ENCODE measurements at places on chromosomes 12 and 14. TPM values are rescaled to one million over a fixed set of nuclear protein-coding genes. Genes with fewer than 3 reads are reported as not detected.
A peak's percentile ranks its signal among the peaks of the same experiment; 100 is the strongest.

Gene HIF1A
- total RNA-seq, result 140 TPM

DNA sequence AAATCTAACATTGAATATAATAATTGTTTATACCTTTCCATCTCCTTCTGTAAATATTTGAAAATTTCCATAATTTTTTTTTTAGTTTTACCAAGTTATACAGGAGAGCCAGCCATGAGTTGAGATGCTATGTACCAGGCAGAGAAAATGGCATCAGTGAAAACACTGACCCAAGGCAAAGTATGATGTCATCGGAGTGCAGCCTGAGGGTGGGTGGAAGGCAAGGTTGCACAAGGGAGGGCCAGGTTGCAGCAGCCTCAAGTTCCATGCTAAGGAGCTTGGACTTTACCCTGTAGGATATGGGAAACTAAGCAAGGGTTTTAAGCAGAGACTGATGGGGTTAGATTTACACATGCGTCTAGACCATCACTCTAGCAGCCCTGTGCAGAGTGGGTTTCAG lies 441.1 kb downstream of the BCAT1 start:
- no peak for DNase-seq

Gene APOLD1
- total RNA-seq, result 42.9 TPM

GRCh38 chr14:70885343-70886022 lies 21.8 kb upstream of the PCNX1 start:
- no peak for DNase-seq

Gene PROX2
- not detected for total RNA-seq

DNA sequence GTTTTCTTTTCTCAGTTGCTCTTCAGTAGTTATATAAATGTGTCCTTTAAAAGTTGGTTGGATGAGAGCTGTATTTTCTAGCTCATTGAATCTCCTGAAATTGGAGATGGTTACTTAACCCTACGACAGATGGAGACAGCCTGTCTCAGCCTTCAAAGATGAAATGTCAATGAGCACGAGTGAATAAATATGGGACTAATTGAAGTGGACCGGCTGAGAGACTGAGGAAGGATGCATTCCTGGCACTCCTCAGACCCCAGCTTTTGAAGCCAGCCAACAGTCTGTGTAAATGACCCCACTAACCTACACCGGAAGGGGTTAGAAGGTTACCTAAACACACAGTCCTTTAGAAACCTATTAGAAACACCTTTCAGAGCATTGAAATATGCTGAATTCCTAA lies 46.6 kb downstream of the PDZRN4 start:
- no peak for DNase-seq

DNA sequence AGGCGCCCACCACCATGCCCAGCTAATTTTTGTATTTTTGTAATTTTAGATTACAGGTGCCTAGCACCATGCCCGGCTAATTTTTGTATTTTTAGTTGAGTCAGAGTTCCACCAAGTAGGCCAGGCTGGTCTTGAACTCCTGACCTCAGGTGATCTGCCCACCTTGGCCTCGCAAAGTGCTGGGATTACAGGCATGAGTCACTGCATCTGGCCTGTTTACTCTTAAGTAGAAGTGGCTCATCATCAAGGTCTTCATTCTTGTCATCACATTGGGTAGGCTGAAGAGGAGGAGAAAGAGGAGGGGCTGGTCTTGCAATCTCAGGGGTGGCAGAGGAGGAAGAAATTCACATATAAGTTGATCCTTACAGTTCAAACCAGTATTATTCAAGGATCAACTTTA lies 152.4 kb upstream of the ATP2B1 start:
- no peak for DNase-seq

DNA sequence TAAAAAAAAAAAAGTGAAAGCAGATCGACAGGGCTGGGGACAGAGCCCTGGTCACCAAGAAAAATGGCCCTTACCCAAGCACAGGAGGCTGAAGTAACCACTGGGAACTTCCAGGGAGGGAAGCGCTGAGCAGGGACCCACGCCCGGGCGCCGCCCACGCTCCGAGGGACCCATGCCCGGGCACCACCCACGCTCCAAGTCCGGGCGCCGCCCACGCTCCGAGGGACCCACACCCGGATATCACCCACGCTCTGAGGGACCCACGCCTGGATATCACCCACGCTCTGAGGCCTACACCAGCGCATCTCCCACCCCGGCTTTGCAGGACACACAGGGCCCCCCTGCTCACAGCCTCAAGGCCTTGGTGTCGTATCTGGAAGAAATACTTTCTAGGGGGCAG lies 25.7 kb downstream of the CHGA start:
- DNase-seq, result no peak

DNA sequence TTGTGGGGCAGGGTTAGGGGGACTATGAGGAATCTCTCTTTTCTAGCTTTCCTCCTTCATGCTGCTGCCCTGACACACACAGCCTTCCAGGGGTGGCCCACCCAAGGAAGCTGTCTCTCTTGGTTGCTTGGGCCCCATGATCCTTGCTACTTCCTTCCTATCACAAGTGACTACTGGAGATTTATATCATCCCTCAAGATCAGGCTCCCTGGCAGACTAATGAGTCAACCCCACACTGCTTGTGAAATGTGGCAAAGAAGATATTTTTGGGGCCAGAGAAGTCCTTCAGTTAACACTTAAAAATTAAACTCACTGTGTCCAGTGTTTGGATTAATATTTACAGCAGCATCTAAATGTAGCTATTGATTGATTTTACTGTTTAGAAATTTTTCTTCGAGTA lies 1.5 kb downstream of the OR4E1 start:
- DNase-seq, result no peak

DNA sequence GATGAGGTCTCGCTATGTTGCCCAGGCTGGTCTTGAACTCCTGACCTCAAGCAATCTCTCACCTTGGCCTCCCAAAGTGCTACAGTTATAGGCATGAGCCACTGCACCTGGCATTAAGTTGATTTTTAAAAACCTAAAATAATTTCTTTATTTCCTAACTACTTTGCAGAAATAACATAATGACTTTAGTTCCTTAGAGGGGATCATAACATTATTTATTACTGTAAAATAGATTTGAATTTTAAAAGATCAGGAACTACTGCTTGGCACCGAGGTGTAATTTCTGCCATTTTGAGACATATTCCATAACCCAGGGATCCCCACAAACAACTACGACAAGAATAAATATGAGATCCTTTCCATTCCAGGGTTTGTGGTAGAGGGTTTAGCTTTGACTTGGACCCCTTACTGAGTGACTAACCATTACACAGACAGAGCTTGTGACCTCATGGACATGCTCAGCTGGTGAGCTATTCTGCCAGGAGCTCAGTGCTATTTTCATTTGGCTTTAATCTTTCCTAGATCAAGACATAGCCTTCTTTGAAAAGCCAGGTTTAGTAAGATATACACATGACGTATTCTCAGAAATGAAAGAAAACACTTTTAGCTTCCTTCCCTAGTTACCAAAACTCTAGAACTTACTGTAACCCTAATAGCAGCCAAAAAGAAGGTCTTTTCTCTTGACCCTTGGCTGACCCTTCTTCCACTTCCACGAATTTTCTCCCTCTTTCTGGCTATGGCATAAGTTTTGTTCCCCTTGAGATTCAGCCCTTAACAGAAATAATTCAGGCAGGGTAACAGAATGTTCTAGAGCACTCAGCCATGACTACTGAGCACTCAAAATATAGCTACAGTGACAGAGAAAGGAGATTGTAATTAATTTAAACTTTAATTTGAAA lies 75.1 kb upstream of the NUDT4 start:
- DNase-seq, result no peak

Gene KIAA0586
- 26.7 TPM for total RNA-seq

- DNase-seq, result no peak
These were observed 73.5 kb downstream of the LIN7A start for GRCh38 chr12:80864046-80864735.

- no peak for DNase-seq
These were observed 24.7 kb upstream of the ATP5MC2 start for GRCh38 chr12:53700567-53700966.

DNA sequence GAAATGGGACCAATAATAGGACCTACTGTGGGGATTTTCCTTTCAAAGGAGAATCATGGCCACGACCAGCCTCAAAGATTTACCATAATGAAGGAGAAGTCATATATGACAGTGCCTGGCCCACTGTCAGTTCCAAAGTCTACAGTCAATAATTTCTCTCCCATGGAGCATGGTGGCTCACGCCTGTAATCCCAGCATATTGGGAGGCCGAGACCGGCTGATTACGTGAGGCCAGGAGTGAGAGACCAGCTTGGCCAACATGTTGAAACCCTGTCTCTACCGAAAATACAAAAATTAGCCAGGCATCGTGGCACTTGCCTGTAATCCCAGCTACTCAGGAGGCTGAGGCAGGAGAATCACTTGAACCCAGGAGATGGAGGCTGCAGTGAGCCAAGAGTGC lies 13.8 kb downstream of the IRF2BPL start:
- DNase-seq, result no peak

DNA sequence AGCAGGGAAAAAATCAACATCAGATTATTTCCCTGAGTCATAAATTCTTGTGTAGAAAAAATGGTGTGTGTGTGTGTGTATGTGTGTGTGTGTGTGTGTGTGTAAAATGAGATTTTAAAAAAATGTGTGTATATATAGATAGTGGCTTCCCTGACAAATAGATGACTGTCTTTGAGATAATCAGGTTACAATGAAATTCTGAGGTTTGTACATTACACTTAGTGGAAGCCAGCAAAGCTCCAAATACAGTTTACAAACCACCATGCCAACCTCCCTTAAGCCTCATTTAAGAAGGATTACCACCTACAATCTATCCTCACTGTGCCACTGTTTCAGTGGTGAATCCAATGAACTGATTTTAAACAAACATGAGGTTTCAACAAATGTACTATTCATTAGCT lies 93.8 kb downstream of the MED13L start:
- no peak for DNase-seq

GRCh38 chr12:80714846-80715245 lies 1.9 kb upstream of the MYF5 start:
- DNase-seq, result no peak

Gene MYBPC1
- total RNA-seq, result 2.0 TPM

Gene FOXG1
- total RNA-seq, result 75.5 TPM

DNA sequence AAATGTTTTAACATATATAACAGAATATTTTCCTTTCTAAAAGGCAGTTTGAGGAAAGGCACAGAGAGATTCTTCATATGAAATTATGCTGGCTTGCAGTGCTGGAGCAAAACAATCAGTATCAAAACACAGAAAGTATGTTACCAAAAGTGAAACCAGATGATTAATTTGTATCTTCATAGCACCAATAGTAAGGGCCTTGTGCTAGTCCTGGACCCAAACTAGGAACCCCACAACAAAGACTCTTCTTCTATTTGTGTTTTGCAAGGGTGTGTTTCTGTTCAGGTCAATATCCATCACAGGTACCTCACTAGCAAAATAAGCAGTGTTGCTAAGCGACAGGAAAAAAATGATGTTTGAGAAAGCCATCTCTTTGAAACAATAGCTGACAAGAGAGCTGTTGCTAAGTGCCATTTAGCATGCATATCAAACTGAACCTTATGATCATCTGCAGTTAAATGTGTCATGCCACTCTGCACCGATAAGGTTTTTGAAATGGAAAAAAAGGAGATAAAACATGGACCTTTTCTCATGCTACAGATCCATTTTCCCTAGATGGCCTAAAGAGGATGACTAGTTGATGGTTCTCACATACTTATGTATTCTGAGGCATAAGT lies 196.2 kb upstream of the ALG10 start:
- DNase-seq, result no peak

GRCh38 chr12:130163461-130164215 lies 1.4 kb downstream of the FZD10 start:
- DNase-seq, result no peak

Gene TAS2R8
- 0.31 TPM for total RNA-seq

DNA sequence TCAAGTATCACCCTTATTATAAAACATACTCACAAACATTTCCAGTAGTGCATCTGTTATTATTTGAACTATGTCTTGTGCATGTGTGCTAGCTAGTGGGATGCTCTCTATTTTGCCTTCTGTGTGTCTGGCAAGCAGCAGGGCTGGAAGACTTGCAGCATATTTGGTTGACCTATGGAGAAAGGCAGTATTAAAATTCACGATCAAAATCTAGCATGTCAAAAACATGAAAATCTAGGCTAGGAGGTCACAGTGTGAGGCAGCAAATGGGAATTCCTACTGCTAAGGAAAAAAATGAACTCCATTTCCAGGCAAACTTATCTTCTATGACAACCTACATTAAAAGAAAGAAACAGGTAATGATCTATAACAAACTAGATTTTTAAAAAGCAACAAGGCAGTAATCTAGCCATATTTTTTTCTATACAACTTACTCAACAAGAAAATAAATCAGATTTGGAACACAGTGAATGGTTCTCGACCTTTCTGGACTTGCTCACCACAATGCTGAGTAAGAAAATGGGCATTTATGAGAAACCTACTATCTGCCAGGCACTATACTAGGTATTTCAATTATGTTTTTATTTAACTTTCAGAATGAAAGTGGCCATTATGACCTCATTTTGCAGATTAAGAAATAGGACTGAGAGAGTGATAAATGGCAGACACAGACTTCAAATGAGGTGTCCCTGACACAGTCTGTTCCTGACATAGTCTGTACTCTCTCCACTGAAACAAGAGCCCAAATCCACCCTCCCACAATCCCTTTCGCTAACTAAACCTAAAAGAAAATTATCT lies 96.8 kb downstream of the TXNDC16 start:
- DNase-seq, result no peak

Gene AMN
- total RNA-seq, result not detected

Gene AKAP6
- total RNA-seq, result 158 TPM

DNA sequence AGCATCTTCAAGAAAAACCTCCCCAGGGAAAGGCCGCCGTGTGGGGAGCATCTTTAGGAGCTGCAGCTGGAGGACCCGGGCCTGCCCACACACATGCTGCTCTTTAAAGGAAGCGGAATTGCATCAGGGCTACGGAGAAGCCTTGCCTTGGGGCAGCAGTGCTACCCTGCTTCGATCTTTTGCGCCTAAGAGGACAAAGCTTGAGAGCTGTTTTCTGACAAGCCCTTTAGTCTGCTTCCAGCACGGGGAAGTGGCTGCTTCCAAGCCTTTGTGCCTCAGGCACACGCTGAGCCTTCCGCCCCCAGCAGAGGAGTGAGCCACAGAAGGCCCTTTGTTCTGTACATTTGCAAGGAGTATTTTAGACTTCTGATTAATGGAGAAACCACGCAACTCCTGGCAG lies 31.5 kb downstream of the COA8 start:
- peak; percentile 80 for DNase-seq

DNA sequence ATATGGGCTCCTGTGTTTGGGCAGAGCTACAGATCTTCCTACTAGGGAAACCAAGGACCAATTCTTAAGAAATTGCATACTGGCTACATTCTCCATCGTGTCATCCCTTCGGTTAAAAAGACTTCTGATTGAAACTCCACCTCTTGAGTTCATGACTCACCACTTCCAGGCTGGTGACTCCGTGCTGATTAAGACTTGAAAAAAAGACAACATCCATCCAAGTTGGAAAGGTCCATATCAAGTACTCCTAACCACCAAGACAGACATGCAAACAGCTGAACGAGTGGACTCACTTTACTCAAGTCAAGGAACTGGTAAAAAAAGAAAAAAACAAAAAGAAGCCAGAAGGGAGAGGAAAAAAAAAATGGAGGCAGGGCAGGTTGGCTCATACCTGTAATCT lies 63.4 kb downstream of the APOBEC1 start:
- DNase-seq, result no peak
